ENCODE measurements at places on chromosomes 3 and 15. TPM values are rescaled to one million over a fixed set of nuclear protein-coding genes. Genes with fewer than 3 reads are reported as not detected.
A peak's percentile ranks its signal among the peaks of the same experiment; 100 is the strongest.

- no peak for DNase-seq
Measured at GRCh38 chr15:69962561-69962960, 135.2 kb downstream of the TLE3 start.

- DNase-seq, result peak; percentile 56
Measured at GRCh38 chr3:72848703-72849081, 447 bp upstream of the SHQ1 start.

GRCh38 chr15:78024519-78024870 lies 53.0 kb downstream of the TBC1D2B start:
- DNase-seq, result no peak

DNA sequence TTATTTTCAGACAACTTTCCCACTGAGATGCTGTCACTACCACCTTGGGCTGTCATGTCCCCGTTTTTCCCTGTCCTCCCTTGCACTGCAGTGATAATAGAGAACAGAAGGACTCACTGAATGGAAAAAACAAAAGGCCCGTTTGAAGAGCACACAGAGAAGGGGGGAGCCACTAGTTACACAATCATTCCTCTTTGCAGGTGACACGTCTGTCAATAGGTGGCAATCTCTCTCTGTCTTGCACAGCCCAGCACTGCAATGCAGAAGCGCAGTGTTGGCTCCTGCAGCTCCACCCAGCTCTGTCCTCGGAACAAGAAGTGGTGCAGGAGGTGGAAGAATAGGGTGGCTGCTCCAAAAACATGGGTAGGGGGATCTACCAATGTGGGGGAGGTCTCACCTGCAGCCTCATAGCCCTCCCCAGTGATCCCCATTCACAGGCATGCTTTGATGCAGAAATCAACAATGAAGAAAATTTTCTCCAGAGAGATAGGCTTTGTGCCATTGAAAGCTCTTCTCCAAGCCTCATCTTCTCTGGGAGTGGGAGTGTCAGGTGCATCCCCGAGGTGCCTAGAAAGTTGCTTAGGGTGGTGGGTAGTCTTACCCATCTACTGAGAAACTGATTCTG lies 31.8 kb downstream of the FSTL1 start:
- DNase-seq, result peak; percentile 15

Gene HDDC3
- 37.6 TPM for total RNA-seq

Gene EPHA3
- 0.35 TPM for total RNA-seq

DNA sequence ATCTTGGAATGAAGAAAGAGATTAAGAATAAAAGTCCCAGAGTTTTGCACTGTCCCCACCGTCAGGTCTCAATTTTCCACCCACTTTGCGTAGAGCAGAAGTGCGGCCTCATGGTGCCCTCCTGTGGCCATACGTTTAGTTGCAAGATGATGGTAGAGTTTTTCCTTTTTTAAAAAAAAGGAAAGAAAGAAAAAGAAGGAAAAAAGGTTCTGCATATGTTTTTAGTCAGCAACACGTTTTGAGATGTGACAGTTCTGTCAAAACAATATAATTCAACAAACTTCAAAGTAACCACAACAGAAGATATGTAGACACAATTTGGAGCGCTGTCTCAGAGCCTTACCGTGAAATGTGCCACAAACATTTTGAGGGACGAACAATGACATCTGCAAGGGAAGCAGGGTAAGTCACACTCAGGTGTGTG lies 24.6 kb downstream of the EBLN2 start:
- DNase-seq, result peak; percentile 54

DNA sequence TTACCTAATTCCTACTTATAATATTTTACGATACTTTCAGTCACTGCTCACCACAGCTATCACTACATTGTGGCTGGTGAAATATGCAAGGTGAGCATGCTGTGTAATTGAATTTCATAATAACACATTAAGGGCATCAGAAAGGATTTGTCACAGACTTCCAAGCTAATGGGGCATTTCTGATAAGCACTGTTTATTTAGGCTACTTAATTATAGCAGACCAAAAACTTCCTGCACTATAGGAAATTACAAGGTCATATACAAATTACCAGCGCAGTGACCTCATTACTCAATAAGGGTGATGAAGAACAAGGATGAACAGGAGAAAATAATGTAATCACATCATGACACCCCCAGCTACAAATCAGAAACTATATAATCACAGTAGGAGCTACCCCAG lies 88.6 kb upstream of the FAM3D start:
- DNase-seq, result no peak

Gene AADAC
- not detected for total RNA-seq
